ENCODE measurements at places on chromosomes 13 and 19.

- no peak for DNase-seq
These were observed 203.0 kb downstream of the KLF5 start for GRCh38 chr13:73261739-73262216.

DNA sequence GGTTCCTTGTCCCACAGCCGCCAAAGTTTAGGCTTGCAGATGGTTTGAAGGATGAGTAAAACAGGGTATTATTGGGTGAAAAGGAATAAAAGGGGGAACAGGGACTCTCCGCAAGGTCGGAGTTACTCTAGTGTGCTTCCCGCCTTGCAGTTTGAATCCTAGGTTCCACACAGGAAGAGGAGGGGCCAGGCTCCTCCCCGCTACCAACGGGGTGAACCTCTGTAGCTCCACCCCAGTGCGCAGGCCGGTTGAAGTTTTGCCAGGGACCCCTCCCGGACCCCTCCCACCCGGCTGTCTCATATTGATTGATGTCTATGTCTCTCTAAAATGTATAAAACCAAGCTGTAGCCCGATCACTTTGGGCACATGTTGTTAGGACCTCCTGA, 11.6 kb upstream of the GTF2F2 start:
- DNase-seq: no peak

DNA sequence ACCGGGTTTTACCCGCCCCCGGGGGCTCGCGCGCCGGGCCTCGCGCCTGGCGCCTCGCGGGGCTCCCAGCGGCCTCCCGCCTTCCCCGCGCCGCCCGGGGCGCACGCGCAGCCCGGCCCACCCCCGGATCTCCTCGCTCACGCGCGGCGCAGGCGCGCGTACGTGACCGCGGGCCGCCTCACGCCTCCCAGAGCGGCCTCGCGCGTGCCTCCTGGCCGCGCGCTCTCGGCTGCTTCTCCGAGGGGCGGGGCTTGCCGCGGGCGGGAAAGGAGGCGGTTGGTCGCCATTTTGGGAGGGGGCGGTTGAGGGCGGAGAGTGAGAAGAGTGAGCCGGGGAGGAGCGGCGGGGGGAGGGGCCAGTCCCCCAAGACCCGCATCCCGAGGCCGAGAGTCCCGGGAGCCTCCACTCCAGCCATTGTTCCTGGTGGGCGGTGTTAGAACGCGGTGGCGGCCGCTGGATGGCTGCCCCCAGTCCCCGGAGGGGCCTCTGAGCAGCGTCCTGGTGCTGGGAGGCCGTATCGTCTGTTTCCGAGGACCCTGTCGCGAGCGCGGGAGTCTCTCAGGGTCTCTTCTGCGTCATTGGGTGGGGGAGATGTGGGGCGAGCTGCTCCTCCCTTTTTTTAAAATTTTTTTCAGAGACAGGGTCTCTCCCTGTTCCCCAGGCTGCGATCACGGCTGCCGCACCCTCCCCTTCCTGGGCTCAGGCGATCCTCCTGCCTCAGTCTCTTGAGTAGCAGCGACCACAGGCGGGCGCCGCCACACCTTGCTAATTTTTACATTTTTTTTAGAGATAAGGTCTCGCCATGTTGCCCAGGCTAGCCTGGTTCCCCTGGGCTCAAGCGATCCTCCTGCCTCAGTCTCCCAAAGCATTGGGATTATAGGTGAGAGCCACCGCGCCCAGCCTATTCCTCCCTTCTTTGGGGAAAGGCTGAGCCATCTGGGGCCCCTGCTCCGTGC, at the start of gene ZNF541:
ZNF541 (minus strand) TSS at position 78 of the 956 bp plus-strand sequence. CDS start 17,292 bp downstream, outside the sequence.
- DNase-seq: peak; percentile 76

GRCh38 chr13:105452895-105453294, 1082.6 kb downstream of the EFNB2 start:
- no peak for DNase-seq

DNA sequence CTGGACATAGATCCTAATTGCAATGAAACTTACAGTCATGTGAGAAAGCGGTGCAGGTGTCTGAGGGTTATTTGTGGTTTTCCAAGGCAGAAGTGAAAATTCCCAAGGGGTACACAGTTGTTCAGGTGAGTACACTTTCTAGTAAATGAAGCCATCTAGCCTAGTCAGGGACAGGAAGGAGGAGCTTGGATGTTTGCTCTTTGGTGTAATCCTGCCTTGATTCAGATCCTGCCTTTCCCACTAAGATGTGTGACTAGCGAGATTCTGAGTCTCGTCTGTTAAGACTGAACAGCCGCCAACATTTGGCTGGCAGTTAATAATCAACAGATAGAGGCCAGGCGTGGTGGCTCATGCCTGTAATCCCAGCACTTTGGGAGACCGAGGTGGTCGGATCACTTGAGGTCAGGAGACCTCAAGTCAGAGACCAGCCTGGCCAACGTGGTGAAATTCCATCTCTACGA, 2.5 kb downstream of the RPS9 start:
- DNase-seq: no peak

DNA sequence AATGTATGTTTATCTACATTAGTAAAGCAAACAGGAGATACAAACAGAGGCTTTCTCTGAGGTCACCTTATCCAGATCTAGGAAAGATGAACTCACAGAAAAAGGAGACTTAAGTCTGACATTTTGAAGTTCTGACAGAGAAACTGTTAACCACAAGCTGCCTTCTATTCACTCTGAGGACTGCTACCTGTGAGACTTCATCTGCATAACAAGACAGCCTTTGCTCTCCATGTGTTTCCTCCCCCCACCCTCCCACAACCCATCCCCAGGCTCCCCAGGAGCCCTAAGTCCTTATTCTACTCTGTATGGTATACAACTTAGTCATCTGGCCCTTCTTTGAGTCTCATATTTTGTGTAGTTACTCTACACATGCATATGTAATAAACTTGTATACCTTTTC, 699.0 kb downstream of the FGF9 start:
- no peak for DNase-seq

GRCh38 chr19:33432015-33432414, 58.5 kb downstream of the CEBPG start:
- DNase-seq: no peak

DNA sequence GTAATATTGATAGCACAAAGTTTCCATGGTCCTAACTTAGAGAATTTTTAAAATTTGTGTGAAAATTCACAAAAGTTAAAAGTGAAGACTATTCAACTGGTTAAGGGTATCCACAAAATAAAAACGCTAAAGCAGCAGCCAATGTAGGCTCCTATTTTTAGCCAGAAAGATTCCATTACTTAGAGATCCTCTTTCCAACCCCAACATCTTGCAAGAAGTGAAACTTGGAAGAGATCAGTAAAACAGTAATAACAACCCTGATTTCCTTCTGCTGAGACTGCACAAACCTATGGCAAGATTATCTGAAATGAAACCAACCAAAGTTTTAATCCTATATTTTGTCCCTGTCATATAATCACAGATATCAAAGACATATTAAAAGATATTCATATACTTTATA, 8.5 kb downstream of the TBC1D4 start:
- no peak for DNase-seq

DNA sequence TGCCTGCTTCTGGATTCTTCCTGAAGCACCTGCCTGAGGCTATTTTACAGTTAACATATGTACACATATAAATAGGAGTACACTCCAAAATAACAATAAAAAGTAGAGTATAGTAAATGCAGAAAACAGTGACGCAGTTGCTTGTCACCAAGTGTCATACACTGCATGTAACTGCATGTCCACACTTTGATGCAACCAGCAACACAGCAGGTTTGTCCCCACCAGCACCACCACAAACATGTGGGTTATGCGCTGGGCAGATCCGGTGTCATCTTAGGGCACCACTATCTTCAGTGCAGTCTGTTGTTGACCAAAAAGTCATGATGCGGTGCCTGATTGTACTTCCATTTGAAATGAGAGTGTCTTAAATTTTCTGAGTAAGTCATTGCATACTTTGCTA, 51.3 kb downstream of the COL4A2 start:
- no peak for DNase-seq

- no peak for DNase-seq
These were observed 67.4 kb downstream of the GGACT start for GRCh38 chr13:100520936-100521850.

GRCh38 chr19:35911790-35912189, 3.7 kb upstream of the TYROBP start:
- DNase-seq: no peak
